ENCODE measurements at places on chromosomes 6 and 20.

- DNase-seq, result peak; percentile 61
Measured at GRCh38 chr6:149480502-149481280, 4.1 kb downstream of the ZC3H12D start.

GRCh38 chr6:82511546-82511945 is 147.9 kb downstream of the TPBG start:
- no peak for DNase-seq

- DNase-seq, result no peak
Measured at GRCh38 chr6:40419377-40419776, 167.8 kb downstream of the LRFN2 start.

DNA sequence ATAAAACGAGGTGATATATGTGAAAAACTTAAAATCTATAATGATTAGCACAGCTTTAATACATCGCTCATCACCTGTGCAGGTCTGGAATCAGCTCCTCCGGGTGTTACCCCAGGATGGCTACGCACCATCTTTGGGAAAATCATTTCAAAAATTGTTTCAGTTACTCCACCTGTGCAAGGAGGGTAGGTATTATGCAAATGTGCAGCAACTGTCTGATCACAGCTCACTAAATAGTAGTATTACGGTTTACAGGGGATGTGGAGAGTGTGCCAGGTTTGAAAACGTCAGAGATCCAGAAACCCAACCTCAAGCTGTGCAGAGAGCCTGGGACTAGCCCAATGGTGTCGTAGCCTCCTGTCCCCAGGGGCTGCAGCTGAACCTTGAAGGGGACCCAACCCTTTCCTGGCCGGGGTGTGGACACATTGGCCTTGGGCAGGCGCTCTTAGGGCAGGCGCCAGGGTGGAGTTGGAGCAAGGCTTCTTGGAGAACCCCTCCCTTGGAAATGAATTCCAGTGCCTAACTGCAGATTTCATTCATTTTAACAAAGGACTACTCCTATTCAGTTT is 24.2 kb upstream of the SGK1 start:
- no peak for DNase-seq

GRCh38 chr6:93894521-93894920 is 475.2 kb upstream of the EPHA7 start:
- DNase-seq, result no peak
